ENCODE measurements at places on chromosomes 16 and 17.

DNA sequence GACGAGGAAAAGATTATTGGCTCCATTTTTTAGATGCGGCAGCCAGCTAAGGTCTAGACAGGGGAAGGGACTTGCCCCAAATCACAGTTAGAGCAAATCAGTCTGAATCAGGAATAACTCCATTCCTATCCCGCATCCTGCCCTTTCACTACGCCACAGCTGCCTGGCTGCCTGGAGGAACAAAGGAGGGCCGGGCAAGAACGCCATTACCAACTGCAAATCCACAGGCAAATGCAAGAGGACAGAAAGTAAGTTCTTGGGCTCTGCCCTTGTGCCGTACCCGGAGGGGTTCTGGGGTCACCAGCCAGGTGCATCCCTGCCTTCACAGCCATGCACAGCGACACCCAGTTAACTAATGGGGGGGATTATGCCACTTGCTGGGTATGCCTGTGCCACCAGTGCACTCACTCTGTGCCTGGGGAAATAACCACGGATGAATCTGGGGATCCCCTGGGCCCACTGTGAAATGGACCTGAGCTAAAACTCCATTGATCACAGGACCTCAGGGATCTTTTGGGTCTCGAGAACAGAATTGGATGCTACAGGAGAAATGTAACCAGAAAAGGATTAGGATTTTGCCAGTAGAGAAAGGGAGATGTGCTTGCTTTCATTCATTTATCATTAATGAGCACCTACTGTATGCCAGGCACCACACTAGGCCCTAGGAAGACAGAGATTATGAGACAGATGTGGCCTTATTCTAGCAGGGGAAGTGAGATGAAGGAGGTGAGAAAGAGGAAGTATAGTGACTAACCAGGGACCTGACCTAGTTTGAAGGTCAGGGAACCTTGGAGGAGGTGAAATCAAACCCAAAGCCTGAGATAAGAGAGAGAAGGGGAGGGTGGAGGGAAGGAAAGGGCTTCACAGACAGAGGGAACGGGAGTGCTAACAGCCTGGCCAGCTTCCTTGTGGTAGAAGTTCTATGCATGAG lies 17.7 kb downstream of the BCL7C start:
- DNase-seq, result peak; percentile 59

GRCh38 chr17:29747660-29748059 lies 124.9 kb upstream of the CORO6 start:
- DNase-seq, result no peak

DNA sequence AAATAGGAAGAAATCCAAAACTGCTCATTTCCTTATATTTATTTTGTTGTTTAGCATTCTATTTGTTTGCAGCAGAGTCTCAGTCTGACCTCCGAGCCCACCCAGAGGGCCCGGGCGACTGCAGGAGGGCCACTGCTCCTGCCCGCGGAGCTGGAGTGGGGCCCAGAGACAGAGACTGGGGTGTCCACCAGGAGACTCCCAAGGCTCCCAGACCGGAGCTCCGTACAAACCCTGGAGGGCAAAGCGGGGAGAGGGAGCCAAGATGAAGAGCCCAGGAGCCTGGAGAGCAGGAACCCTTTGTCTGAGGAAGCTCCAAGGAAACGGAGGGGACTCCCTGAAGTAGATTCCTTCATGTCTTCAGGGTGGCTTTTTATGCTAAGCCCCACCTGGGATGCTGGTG lies 57.9 kb downstream of the AXIN2 start:
- no peak for DNase-seq

DNA sequence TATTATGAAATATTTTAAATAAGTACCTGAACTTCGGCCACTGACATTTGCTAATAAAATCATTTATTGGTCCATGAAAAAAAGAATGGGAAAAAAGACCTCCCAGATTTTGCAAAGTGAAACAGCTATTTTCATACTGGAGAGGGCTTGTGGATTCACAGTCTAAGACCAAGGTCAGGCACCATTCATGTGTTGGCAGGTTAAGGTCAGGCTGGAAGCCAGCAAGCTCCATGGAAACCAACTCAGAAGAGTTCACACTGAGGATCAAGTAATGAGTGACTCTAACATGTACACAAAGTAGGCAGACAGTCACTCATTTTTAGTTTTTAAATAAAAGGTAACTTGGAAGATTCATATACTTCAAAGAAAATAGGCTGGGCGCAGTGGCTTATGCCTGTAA lies 3.4 kb downstream of the DNAJA2 start:
- DNase-seq, result no peak

DNA sequence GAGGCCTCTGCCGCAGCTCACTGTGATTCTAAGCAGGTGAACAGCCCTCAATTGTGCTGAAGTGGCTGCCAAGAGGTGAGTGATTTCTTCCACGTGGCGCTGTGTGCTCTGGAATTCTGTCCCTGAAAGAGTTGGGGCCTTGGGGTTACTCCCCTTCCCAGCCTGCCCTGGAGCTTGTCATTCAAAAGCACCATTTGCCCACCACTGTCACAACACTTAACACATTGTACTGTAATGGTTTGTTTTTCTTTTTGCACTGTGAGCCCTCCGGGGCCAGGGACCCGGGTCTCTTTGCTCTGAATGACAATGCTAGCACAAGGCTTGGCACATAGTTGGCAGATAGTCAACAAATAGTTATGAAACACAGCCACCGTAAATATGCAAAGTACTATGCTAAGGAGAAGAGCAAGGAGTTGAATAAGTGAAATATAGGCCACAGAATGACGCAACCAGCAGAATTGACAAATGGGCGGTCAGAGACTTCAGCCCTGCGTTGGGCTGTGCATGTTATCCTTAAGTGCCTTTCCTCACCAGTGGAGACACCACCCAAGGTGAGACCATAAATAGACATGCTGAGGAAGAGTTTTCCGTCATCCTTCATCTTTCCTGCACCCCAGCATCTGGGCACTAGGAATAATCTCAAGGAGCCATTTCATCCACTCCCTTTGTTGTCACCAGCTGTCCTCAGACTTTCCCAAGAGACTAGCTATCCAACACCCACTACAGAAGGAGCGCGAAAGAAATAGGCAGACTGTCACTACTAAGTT lies 112.0 kb upstream of the DNAH9 start:
- no peak for DNase-seq

DNA sequence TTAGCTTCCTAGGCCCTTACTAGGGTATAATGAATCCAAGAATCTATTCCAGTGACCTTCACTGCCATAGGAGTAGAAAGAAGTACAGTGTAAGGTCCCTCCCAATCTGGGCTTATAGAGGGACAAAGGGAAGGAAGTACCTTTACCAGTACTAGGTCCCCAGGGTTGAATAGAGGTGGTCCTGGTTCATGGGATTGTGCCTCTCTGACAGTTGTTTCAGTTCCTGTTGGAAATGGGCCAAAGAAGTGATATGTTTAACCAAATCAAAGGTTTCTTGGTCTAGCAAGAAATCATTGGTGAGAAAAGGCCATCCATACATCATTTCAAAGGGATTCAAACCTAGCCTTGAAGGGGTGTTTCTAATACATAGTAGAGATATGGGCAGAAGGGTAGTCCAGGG lies 16.0 kb upstream of the ZNHIT3 start:
- DNase-seq, result no peak

DNA sequence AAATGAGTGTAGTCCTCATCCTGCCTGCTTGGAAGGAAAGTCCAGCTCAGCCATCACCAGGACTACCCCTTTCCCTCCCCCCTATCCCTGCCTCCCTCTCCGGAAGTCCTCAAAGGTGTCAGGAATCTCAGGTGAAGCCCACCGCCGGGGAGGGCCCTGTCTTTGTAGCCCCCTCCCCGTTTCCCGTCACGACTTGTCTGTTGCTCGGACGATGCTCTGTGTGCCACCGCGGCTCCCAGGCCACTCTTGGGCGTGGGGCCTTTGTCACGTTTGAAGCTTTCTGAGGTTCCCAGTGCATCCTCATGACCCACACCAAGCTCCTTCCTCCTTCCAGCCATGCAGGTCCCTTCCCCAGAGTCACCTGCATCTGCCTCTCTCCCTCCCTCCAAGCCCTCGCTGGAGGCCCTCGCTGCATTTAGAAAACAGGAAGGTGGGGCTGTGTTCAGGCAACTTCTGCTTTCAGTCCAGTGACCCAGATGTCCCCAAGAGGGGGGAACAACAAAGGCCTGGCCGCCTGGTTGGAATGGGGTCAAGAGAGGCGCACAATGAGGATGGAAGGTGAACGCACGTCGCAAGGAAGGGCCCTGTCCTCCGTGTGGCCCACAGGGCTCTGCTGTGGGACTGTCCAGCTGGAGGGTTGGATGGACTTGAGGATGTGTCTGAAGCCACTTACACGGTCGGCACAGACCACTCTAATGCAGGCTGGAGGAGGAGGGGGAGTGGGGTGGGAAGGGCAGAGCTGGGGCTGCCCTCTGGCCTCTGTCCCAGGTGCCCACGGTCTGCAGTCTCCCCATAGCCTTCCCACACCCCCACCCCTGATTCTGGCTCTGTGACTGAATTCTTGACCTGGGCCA lies 59.9 kb downstream of the OR1D5 start:
- peak; percentile 85 for DNase-seq

DNA sequence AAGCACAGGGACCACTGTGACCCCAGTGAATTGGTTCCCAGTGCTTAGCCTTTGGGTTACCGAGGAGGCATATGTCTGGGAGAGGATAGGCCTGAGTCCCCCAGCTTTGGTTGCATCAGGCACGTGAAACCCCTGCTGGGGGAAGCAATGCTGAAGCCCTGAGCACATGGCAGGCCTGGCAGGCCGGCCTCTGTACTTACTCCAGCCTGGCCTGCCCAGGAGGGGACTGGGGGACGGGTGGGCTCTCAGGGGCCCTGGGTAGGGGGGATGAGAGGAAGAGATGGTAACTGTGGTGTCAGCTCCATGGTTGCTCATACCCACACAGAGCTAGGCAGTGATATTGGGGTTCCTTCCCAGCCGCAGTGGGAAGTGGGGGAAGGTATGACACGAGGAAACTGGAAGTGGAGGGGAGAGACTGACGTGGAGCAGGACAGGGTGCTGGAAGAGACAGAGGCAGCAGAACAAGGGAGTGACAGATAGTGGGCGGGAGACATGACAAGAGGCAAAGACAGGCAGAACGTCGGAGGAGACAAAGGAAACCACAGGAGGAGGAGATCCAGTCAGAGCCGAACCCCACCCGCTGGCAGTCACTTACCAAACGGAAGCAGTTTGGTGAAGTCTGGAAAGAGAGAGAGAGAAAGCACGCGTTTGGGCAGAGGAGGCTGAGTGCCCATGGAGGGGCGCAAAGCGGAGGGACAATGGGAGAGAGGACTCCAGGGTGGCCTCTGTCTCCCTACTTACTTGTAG lies 9.1 kb downstream of the TMEM208 start:
- DNase-seq, result no peak

DNA sequence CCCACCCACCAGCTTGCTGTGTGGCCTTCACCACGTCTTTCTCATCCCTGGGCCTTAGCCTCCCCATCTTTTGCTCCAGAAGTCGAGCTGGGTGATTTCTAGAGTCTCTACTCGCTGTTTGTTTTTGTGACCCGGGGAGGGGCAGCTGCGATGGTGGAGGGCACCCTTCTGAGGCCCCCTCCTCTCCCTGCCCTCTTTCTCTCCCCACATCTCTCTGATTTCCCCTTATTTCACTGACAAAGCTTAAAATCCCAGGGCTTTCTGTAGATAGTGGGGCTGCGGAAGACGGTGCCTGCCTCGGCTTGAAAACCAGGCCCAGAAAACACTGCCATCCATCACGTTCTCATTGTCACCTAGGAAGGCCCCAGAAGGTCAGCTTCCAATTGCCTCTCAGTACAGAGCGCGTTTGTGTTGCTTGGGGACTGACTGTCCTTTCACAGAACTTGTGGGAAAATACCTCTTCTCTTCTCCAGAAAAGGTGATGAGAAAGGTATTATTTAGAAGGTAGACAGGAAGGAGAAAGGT lies 95.1 kb downstream of the NTN1 start:
- no peak for DNase-seq

- no peak for DNase-seq
Measured at GRCh38 chr16:12323007-12323758, 346.6 kb downstream of the SNX29 start.

GRCh38 chr17:10063730-10064241 lies 134.6 kb downstream of the GAS7 start:
- DNase-seq, result no peak

GRCh38 chr16:54648575-54648974 lies 282.1 kb upstream of the IRX5 start:
- DNase-seq, result no peak

DNA sequence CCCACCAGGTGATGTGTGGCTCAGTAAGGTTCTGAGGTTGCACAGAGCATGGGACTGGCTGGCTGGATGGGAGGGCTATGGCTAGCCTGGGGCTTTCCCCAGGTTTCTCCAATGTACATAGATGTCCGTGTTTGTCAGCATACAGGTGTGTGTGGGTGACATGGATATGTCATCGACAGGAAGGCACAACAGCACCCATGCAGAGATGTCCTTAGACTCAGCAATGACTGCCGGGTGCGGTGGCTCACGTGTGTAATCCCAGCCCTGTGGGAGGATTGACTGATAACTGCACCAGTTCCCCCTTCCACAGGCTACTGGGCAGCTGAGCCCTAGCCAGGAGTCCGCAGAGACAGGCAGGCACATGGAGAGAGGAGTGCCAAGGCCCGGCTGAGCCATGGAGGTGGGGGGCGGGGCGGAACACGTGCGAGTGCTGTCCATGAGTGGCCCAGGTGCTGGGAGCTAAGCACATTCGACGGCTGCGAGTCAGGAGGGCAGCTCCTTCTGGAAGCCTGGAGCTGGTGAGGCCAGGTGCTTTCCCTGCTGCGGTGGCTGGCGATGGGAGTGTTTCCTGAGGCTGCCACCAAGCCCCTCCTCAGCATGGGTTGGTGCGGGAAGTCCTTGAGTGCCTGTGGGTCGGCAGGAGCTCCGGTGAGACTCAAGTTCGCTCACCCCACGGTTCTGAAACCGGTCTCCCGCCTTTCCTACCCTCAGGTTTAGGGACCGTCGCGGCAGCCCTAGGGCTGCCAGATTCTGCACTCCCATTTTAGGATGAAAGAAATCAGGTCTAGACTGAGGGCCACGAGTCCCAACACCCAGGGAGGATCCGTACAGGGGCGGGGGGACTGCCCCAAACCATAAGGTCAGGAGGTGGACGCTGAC lies 858 bp upstream of the ASPSCR1 start:
- DNase-seq, result no peak
